ENCODE measurements at places on chromosomes 1 and 21.

GRCh38 chr21:43752758-43753438 is 23.2 kb downstream of the CSTB start:
- no peak for DNase-seq

GRCh38 chr1:43931711-43932660 is 1.6 kb upstream of the ARTN start:
- no peak for DNase-seq

DNA sequence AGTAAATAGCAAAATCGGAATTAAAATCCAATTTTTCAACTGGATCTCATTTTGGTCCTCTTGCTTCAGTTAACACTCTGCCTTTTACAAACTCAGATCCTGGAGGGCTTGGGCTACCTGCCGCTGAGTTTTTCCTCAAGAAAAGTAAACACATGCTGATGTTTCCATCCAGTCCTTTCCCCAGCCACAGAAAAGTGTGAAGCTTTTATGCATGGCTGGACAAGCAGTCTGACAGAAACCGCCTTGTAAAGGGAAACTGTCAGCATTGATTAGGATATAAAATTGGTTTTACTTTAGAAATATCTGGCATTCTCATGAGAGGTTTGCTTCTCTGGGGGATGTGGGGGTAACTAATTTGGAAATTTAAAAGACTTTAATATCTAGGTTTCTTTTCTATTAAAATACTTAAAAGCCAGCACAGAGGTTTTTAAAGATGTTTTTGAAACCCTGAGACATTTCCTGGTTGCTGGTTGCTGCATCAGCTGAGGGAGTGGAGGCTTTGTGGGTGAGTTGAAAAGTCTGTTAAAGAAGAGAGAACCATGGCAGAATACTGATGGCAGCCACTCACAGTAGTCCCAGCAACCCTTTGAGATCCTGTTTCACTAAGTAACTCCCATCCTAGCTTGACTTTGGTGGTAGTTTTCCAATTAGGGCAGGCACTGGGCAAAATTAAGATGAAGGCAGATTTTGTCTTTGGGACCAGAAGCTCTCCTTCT is 238.3 kb downstream of the PAPPA2 start:
- no peak for DNase-seq

- DNase-seq = no peak
Measured at GRCh38 chr1:97144527-97144926, 422.9 kb downstream of the PTBP2 start.

DNA sequence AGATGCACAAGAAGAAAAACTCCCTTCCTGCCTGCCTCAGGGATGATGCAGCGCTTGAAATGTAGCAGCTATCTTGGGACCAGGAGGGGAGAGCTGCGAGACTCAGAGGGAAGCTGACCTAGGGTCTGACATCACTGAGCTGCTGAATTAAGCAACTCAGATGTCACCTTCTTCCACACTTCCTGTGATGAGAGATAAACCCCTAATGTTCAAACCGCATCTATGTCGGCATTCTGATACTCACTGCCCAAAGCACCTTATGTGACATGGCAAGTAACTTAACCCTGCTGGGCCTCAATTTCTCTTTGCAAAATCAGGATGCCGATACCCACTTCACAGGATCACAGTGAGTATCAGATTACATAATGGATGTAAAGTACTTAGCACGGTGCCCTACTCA is 9.1 kb upstream of the AK2 start:
- DNase-seq = no peak
